Osteoblast (primary cell): ENCODE measurements at places on chromosomes 7 and 10. TPM values are rescaled to one million over a fixed set of nuclear protein-coding genes. Genes with fewer than 3 reads are reported as not detected.
A peak's percentile ranks its signal among the peaks of the same experiment; 100 is the strongest.

The PAPOLB gene
- total RNA-seq, result under 0.01 and 0.36 TPM in 2 replicates

The XRCC2 gene
- 0.72 and 1.2 TPM in 2 replicates for total RNA-seq

The EPHA1 gene
- total RNA-seq, result not detected in 2 replicates

The ABCA13 gene
- total RNA-seq, result 3.6 and 4.4 TPM in 2 replicates

The GNGT1 gene
- total RNA-seq, result not detected in 2 replicates

- DNase-seq, result no peak
These were observed 180.0 kb downstream of the HDAC9 start for GRCh38 chr7:18675579-18675978.

DNA sequence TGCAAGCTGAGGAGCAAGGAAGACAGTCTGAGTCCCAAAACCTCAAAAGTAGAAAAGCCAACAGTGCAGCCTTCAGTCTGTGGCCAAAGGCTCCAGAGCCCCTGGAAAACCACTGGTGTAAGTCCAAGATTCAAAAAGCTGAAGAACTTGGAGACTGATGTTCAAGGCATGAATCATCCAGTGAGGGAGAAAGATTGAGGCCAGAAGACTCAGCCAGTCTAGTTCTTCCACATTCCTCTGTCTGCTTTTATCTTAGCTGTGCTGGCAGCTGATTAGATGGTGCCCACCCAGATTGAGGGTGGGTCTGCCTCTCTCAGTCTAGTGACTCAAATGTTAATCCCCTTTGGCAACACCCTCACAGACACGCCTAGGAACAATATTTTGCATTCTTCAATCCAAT lies 20.1 kb upstream of the MDFIC start:
- no peak for DNase-seq

GRCh38 chr10:16529853-16530252 lies 8.2 kb upstream of the C1QL3 start:
- no peak for DNase-seq

- DNase-seq, result peak; percentile 58
These were observed 120.0 kb downstream of the DPP6 start for GRCh38 chr7:154172236-154172635.

GRCh38 chr7:17380736-17381662 lies 82.5 kb downstream of the AHR start:
- DNase-seq, result no peak

- no peak for DNase-seq
These were observed 2.8 kb downstream of the INHBA start for GRCh38 chr7:41700044-41700471.

DNA sequence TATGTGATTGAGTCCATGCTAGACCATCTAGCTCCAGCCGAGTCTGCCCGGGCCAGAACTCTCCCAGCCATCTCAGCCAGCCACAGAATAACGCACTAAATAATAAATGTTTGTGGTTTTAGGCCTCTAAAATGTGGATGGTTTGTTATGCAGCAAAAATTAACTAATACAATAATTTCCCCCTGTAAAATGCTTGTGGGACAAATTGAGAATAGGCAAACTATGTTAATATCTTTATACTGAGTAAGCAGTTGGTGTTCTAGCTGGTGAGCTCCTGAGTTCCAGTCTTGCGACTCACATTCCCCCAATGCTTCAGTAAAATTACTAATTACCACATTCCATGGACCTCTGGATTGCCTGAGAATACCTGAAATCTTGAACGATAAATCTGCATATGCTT lies 316.8 kb upstream of the NFE2L3 start:
- no peak for DNase-seq

DNA sequence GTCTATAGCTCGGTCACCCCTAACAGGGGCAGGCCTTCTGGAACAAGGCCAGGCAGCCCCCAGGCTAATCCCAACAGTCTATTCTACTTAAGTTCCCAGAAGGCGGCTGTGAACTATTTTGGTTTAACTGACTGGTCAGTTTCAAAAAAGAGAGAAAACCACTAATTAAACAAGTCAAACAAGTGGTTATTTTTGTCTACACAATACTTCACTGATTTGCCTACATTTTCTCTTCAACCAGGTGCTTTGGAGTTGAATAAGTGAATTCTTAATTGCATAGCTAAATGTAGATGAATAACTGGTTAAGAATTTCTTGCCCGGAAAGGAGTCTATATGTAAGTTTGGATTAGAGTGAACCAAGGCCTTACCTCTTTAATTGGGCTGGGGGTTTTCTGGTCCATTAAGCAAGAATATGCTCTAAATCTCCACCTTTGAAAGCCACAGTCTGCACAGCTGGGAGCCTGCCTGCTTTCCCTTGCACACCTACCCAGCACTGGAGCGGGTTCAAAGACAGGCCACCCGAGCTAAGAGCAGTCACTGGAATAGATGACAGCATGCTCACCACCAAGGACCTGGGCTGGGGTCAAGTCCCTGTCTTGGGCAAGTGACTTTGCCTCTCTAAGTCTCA lies 70.4 kb downstream of the TBXAS1 start:
- DNase-seq, result no peak

GRCh38 chr7:128713794-128714193 lies 25.4 kb upstream of the CALU start:
- no peak for DNase-seq

DNA sequence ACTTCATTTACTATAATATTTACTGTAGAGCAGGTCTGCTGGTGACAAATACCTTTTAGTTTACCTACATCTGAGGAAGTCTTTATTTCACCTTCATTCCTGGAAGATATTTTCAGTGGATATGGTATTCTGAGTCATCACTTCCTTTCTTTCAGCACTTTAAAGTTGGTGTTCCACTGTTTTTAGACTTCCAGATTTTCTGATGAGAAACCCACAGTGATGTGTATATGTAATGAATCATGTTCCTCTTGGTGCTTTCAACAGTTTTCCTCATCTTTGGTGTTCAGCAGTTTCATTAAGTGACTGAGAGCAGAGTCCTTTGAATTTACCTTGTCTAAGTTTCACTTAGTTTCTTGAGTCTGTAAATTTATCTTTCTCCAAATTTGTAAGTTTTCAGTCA lies 36.4 kb downstream of the COPG2 start:
- DNase-seq, result peak; percentile 70

DNA sequence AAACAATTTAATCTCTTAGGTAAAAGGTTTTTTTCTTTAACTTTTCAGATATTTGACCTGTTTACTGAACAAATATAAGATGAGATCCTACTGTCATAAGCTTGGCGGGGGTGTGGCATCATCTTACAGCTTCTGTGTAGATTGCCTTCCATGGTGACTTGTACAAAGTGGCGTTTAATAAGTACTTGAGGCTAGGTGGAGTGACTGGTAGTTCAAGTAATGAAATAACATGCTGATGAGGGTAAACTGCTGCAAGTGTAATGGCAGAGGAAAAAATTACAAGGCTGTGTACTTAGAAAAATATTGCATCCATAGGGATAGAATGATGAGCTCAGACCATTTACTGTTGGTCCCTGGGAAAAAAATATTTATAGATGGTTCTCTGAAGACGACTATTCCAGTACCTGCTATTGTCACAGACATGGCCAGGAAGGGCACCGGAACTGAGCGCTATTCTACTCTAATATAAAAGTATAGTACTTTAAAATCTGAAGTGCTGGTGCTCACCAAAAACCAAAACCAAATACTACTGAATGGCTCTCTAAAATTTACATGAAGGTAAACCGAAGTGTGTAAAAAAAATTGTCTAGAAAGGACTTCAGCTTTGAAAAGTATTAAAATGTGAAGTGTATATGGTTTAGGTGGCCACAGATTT lies 42.4 kb downstream of the DNAH11 start:
- no peak for DNase-seq

- no peak for DNase-seq
These were observed 77.6 kb downstream of the VTI1A start for GRCh38 chr10:112524641-112525040.

- DNase-seq, result no peak
These were observed 481 bp upstream of the ZNF862 start for GRCh38 chr7:149837564-149838223.

DNA sequence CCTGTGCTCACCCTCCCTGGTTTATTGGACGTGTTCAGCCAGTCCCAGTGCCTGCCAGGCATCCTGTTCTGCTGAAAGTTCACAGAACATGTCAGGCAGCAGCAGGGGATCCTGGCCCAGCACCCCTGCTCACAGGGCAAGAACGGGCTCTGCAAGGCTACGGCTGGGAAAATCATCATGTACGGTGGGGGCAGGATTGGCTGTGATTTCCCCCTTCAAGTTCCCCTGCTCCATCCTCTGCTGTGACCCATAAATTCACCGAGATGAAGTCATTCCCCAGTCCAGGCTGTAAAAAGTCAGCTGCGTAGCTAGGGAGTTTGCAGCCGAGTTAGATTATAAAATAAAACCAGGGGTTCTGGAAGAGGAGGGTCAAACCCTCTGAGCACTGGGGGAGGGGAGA lies 484.1 kb upstream of the ZMIZ1 start:
- DNase-seq, result no peak
